Bone marrow (tissue), 2 donors: ENCODE measurements at places on chromosomes 5 and 9.

DNA sequence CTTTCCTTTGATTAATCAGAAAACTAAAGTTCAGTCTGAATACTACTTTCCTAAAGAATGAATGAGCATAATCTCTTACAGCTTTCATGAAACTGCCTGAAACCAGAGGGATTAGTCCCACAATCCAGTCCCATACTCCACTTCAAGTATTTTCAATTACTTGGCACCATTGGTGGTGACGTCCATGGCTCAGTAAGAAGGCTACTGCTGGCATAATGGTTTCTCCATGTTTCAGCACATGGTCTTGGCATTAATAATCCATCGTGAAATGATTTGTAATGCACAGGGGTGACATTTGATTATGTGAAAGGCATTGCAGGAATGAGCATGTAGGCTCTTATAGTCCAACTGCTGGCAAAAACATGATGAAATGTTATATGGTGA lies 23.4 kb downstream of the LIX1 start:
- DNase-seq: no peak

DNA sequence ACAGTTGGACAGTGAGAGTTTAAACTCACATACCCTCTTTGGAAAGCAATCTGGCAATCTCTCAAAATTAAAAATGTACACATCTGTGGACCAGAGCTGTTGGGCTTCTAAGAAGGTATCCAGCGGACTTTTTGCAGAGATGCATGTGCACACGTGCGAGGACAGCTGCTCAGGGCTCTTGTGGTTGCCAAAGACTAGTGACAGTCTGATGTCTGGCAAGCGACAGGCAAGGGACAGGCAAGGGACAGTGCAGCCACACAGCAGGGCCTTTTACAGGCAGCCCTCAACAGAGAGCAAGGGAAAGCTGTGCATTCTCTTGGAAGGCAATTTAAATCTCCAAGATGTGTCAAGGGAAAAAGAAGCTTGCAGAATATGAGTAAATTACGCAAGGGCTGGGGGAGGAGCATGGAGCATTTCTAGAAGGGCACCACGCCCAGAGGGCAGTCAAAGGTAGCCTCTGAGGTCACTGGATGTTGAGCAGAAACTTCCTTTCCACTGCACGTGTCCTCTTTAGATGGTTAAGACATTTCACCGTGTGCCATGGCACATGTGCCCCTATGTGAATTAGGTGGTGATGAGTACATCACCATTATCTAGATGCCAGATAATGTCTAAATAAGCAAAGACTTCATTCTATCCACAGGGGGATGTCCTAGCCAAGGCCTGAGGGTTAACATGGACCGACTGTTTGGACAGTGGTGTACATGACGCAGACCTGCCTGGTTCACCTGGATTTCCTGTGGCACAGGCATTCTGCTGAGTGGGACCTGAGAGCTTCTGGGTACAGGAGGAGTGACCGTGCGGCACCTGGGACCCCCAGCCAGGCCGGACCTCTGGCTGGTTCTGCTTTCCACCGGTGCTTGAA lies 9.1 kb downstream of the GFPT2 start:
- DNase-seq: no peak

- no peak for DNase-seq
Measured at GRCh38 chr5:172740428-172741205, 30.4 kb downstream of the DUSP1 start.

DNA sequence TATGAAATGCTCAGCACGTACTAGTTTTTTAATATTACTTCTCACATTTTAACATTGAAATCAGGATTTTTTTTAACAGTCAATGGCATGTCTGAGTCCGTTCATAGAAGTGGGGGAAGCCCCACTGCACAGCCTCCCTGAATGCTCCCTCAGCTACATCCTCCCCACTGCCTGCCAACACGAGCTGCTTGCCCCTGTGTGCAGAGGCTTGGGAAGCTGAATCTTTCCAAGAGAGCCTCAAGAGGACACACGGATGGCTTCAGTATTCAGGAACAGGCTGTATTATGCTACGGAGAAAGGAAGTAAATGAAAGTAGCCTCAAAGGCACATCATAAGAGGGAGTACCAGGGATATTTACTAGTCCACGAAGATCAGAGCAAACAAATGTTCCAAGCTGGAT lies 248.7 kb downstream of the SPOCK1 start:
- no peak for DNase-seq

- DNase-seq: no peak
Measured at GRCh38 chr9:68949271-68950000, 64.5 kb downstream of the PRKACG start.

GRCh38 chr9:68505681-68506409 lies 34.8 kb downstream of the TMEM252 start:
- no peak for DNase-seq

- no peak for DNase-seq
Measured at GRCh38 chr9:78786794-78787193, 489.9 kb downstream of the PSAT1 start.

- DNase-seq: no peak
Measured at GRCh38 chr5:110463106-110463505, 263.4 kb downstream of the TMEM232 start.
